ENCODE measurements at places on chromosomes 2 and 18. TPM values are rescaled to one million over a fixed set of nuclear protein-coding genes. Genes with fewer than 3 reads are reported as not detected.

Gene TUBB8B
- not detected for total RNA-seq

Gene RAD51AP2
- not detected for total RNA-seq

Gene RAMP1
- total RNA-seq, result 48.5 TPM

Gene CCDC68
- total RNA-seq, result 2.9 TPM

Gene FOXI3
- not detected for total RNA-seq

Gene NGEF
- 52.2 TPM for total RNA-seq

Gene TNFRSF11A
- total RNA-seq, result 6.3 TPM

Gene KCNE4
- total RNA-seq, result not detected

Gene NTSR2
- not detected for total RNA-seq

Gene COL6A3
- total RNA-seq, result 0.57 TPM

Gene FSIP2
- total RNA-seq, result 0.22 TPM

Gene B3GNT7
- 14.0 TPM for total RNA-seq

Gene DNER
- total RNA-seq, result 0.28 TPM

Gene AOX1
- 5.1 TPM for total RNA-seq

Gene PLA2R1
- 0.40 TPM for total RNA-seq

Gene RGPD3
- total RNA-seq, result not detected

Gene NMUR1
- total RNA-seq, result not detected

Gene BOLL
- not detected for total RNA-seq

Gene CHN1
- 14.0 TPM for total RNA-seq

Gene SCYGR4
- not detected for total RNA-seq

Gene TMEM37
- 1.2 TPM for total RNA-seq

Gene SOCS6
- 20.9 TPM for total RNA-seq

Gene STPG4
- 6.5 TPM for total RNA-seq

Gene IL37
- total RNA-seq, result 1.7 TPM

Gene GAREM1
- total RNA-seq, result 10.2 TPM

Gene TXNDC2
- total RNA-seq, result 0.11 TPM

Gene SOWAHC
- total RNA-seq, result 12.8 TPM

Gene C2orf78
- not detected for total RNA-seq

Gene SPATA3
- not detected for total RNA-seq

Gene LINC00305
- total RNA-seq, result not detected

Gene TTC39C
- total RNA-seq, result 13.0 TPM

Gene PLCD4
- total RNA-seq, result 0.74 TPM

Gene CELF4
- 1.9 TPM for total RNA-seq

Gene TPO
- total RNA-seq, result not detected

Gene AP1S3
- 73.3 TPM for total RNA-seq

Gene PMAIP1
- total RNA-seq, result 16.5 TPM

Gene PCARE
- not detected for total RNA-seq

Gene ZNF396
- total RNA-seq, result 2.0 TPM

Gene OSBPL6
- 3.5 TPM for total RNA-seq

Gene ALPI
- total RNA-seq, result not detected

Gene MATN3
- 1.9 TPM for total RNA-seq

Gene GRB14
- 3.4 TPM for total RNA-seq

Gene PARD3B
- total RNA-seq, result 7.6 TPM

Gene REG3G
- total RNA-seq, result not detected

Gene CCDC74B
- 1.9 TPM for total RNA-seq

Data from PC-9 (cell line).